ENCODE measurements at places on chromosomes 11 and 22.

GRCh38 chr22:40040927-40041326 lies 46.2 kb downstream of the FAM83F start:
- no peak for DNase-seq

- no peak for DNase-seq
Observed at GRCh38 chr11:111408789-111409727, 30.0 kb upstream of the POU2AF1 start.

DNA sequence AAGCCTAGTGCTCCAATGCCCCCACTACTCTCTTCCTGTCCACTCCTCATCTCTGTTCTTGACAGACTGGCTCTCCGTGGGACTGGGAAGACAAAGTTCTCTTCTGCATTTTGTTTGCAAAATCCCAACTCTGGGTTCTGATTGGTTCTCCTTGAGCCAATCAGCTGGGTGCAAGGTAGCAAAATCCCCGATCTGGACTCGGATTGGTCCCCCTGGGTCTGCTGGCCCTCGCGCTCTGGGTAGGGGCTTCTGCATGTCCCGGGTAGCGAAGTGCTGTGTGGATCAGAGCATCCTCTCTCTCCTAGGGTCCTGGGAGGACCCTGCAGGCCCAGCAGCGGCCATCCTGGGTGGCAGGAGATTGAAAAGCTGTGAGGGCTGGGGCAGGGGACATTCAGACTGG lies 22.3 kb upstream of the A4GALT start:
- no peak for DNase-seq

GRCh38 chr22:45164270-45165088 lies 754 bp downstream of the NUP50 start:
- DNase-seq, result no peak

DNA sequence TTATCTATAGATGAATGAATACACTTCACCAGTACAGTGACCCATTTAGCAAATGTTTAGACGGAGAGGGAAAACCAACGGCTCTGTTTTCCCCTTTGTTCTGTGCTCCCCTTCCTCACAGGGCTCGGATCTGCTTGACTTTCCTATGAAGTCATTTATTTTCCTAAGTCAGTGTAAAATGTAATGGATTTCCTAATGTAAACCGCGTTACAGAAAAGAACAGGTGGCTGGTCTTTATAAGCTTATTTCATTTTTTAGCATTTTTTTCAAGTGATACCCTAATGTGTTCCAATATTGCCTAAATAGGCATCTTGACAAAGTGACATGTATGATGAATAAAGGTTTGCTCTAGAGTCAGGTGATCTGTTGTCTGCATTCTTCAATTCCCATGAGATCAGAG lies 207.5 kb downstream of the PGR start:
- no peak for DNase-seq

Data from Right ventricle myocardium inferior (tissue), 1 donor.